Endothelial cell (in vitro differentiated cells): ENCODE measurements at places on chromosomes 5 and 9. TPM values are rescaled to one million over a fixed set of nuclear protein-coding genes. Genes with fewer than 3 reads are reported as not detected.
A peak's percentile ranks its signal among the peaks of the same experiment; 100 is the strongest.

- peaks cover 2% of the 10 kb centered on the region for H3K27me3 ChIP-seq
- H3K36me3 ChIP-seq, result peaks cover 9% of the 10 kb centered on the region
- H3K4me1 ChIP-seq, result peaks cover 10% of the 10 kb centered on the region
- DNase-seq, result no peak
- H3K27ac ChIP-seq, result no peak overlapping the region
- H3K4me3 ChIP-seq, result no peak overlapping the region
These were observed 262.5 kb downstream of the GOLPH3 start for GRCh38 chr5:31911291-31912265.

The TMEM232 gene
- total RNA-seq, result 3.1 TPM

The CD72 gene
- 2.4 TPM for total RNA-seq

DNA sequence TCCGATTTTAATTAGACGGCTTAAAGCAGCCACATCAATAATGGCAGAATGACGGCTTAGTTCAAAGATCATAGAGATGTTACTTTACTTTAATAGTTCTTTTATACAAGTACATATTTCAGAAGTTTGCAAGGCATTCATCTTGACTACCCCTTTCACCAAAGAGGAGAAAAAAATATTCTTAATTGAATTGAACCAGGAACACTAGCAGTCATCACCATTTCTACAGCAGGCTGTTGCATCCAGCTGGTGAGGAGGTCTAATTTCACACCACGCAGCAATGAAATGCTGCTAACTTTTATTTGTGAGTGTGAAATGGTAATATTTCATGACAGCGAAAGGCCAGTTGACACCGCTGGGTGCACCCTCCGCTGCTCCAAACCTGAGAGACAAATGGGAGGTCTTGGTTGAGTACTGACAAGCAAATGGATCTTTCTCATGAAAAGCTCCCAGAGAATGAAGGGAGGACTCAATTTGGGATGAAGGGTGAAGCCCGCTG, 322.2 kb downstream of the GLIS3 start:
- H3K36me3 ChIP-seq, result no peaks in the 10 kb centered on the region
- H3K4me3 ChIP-seq, result no peak overlapping the region
- DNase-seq, result no peak
- H3K27ac ChIP-seq, result no peak overlapping the region
- H3K27me3 ChIP-seq, result no peaks in the 10 kb centered on the region
- no peaks in the 10 kb centered on the region for H3K4me1 ChIP-seq

GRCh38 chr5:102747386-102748166, 7.5 kb upstream of the PAM start:
- no peaks in the 10 kb centered on the region for H3K36me3 ChIP-seq
- H3K4me3 ChIP-seq, result no peak overlapping the region
- no peak for DNase-seq
- peaks cover 8% of the 10 kb centered on the region for H3K4me1 ChIP-seq
- no peak overlapping the region for H3K27ac ChIP-seq
- H3K27me3 ChIP-seq, result peaks cover 3% of the 10 kb centered on the region

The CKMT2 gene
- total RNA-seq, result 0.18 TPM

GRCh38 chr5:174504266-174504726, 220.1 kb upstream of the MSX2 start:
- H3K27me3 ChIP-seq, result no peaks in the 10 kb centered on the region
- no peak overlapping the region for H3K4me3 ChIP-seq
- no peaks in the 10 kb centered on the region for H3K36me3 ChIP-seq
- no peak for DNase-seq

GRCh38 chr5:76528547-76529331, 94.5 kb downstream of the F2RL2 start:
- H3K4me3 ChIP-seq, result no peak overlapping the region
- no peaks in the 10 kb centered on the region for H3K36me3 ChIP-seq
- DNase-seq, result no peak
- no peak overlapping the region for H3K27ac ChIP-seq

DNA sequence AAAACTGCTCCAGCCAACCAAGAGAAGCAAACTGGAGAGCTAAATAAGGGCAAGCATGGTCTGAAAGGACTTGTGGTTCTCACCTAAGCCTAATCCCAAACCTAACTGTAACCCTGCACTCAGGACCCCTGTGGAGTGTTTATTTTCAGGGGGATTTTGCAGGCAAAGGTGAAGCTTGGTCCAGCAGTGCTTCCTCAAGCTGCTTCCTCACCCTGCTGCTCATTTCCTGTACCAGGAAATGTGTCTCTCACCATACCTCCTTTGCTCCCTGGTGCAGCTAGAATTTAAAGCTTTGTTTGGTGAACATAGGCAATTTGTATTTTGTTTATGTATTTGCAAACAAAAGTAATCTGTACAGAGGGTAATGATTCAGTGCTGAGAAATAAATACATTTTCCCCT, 50.2 kb downstream of the CARTPT start:
- peaks cover 43% of the 10 kb centered on the region for H3K4me1 ChIP-seq
- peak overlapping the region; percentile 67 for H3K27ac ChIP-seq
- no peak overlapping the region for H3K4me3 ChIP-seq
- no peaks in the 10 kb centered on the region for H3K36me3 ChIP-seq
- no peaks in the 10 kb centered on the region for H3K27me3 ChIP-seq

GRCh38 chr5:133052317-133053175, 733 bp downstream of the HSPA4 start:
- peak overlapping the region; percentile 89 for H3K4me3 ChIP-seq
- H3K36me3 ChIP-seq, result peaks cover 4% of the 10 kb centered on the region
- peaks cover 31% of the 10 kb centered on the region for H3K4me1 ChIP-seq
- peak; percentile 71 for DNase-seq
- H3K27ac ChIP-seq, result peak overlapping the region; percentile 93
- H3K27me3 ChIP-seq, result peaks cover 2% of the 10 kb centered on the region

The BHMT2 gene
- total RNA-seq, result not detected

- H3K27ac ChIP-seq, result no peak overlapping the region
- no peaks in the 10 kb centered on the region for H3K36me3 ChIP-seq
- peaks cover 4% of the 10 kb centered on the region for H3K27me3 ChIP-seq
- H3K4me3 ChIP-seq, result no peak overlapping the region
These were observed 68.3 kb upstream of the FCN2 start for GRCh38 chr9:134812343-134812673.

The NR5A1 gene
- 1.2 TPM for total RNA-seq

The ANXA2R gene
- 1.1 TPM for total RNA-seq

The GFPT2 gene
- total RNA-seq, result 10.1 TPM

DNA sequence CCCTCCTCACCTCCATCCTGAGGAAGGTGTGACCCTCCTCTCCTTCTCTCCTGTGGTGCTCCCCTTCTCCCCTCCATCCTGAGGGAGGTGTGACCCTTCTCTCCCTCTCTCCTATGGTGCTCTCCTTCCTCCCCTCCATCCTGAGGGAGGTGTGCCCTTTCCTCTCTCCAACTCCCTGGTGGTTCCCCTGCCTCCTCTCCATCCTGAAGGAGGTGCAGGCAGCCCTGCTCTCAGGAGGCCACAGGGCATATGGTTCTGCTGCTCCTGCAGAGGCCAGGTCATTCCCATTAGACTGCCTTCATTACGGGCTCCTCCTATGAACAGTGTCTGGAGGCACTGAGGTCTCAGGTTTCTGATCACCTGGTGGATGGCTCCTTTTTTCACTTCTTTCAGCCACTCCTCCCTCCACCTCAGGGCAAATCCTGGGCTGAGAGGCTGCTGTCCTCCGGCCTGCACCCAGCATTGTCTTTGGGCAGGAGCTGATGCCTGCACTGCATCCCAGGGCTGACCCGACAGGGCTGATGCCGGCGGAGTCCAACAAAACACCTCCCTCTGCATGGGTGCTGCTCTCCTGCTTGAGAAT, 197.1 kb downstream of the MED10 start:
- no peaks in the 10 kb centered on the region for H3K36me3 ChIP-seq
- DNase-seq, result no peak
- H3K4me3 ChIP-seq, result no peak overlapping the region

The SPINK13 gene
- not detected for total RNA-seq
